ENCODE measurements at places on chromosomes 4 and X.

- no peak overlapping the region for H3K4me3 ChIP-seq
- no peaks in the 10 kb centered on the region for H3K4me1 ChIP-seq
- no peak overlapping the region for H3K27ac ChIP-seq
- DNase-seq, result no peak
- peaks cover 30% of the 10 kb centered on the region for H3K27me3 ChIP-seq
Measured at GRCh38 chr4:15084780-15085179, 82.5 kb downstream of the CPEB2 start.

DNA sequence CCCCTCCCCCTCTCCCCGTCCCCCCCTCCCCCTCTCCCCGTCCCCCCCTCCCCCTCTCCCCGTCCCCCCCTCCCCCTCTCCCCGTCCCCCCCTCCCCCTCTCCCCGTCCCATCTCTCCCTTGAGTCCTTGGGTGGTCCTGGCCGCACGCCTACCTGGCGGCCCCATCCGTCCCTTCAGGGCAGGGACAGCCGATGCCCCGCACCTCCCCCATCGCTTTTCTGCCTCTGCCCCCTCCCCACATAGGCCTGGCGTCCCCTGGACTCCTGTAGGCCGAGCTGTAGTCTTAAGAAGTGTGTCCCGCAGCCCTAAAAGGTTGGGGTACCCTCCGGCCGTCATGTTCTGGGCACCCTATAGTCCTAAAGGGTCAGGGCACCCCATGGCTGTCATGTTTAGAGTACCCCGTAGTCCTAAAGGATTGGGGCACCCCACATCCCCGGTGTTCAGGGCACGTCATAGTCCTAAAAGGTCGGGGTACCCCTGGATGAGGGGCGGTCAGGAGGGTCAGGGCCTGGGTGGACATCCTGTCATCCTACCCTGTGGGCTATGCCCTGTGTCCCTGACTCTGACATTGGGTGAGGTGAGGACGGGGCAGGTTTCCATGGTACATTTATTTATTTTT is 10.8 kb upstream of the GTPBP6 start:
- DNase-seq, result no peak
- H3K36me3 ChIP-seq, result no peaks in the 10 kb centered on the region
- H3K27ac ChIP-seq, result no peak overlapping the region
- H3K27me3 ChIP-seq, result no peaks in the 10 kb centered on the region
- H3K4me3 ChIP-seq, result peak overlapping the region; percentile 20

GRCh38 chr4:5824635-5825034 is 68.3 kb downstream of the CRMP1 start:
- H3K27ac ChIP-seq, result no peak overlapping the region
- H3K4me3 ChIP-seq, result no peak overlapping the region
- H3K27me3 ChIP-seq, result no peaks in the 10 kb centered on the region
- DNase-seq, result no peak
- peaks cover 6% of the 10 kb centered on the region for H3K4me1 ChIP-seq
- no peaks in the 10 kb centered on the region for H3K36me3 ChIP-seq

DNA sequence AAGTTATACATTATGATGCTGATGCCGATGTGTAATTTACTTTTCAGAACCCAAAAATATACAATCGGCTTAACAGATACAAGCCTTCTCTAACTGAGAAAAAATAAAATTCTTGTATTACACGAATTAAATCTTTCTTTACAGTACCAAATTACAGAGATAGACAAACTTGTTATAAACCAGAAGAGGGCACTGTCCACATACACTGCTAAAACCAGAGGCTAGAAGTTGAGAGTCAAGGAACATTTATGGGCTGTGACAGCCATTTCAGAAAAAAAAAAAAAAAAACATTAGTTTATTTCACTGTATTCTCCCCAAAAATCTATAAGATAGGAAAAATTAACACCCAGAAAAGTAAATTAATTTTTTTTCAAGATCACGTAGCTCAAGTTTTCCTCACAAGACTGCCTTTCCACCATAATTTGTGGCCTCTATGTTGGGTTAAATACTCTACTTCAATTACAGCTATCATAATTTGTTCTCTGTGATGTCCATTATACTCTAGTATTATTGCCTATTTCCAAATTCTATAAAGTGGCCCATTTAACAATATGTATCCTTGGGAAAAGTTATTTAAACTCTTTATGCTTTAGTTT is 12.0 kb downstream of the EREG start:
- H3K27ac ChIP-seq, result no peak overlapping the region
- H3K36me3 ChIP-seq, result no peaks in the 10 kb centered on the region
- no peaks in the 10 kb centered on the region for H3K4me1 ChIP-seq
- peaks cover 21% of the 10 kb centered on the region for H3K27me3 ChIP-seq

- H3K4me1 ChIP-seq, result peaks cover 23% of the 10 kb centered on the region
- no peak overlapping the region for H3K27ac ChIP-seq
- H3K27me3 ChIP-seq, result no peaks in the 10 kb centered on the region
- no peaks in the 10 kb centered on the region for H3K36me3 ChIP-seq
Measured at GRCh38 chr4:110088670-110089069, 109.7 kb downstream of the ELOVL6 start.

- peak overlapping the region; percentile 94 for H3K27ac ChIP-seq
- H3K4me3 ChIP-seq, result peak overlapping the region; percentile 97
- peaks cover 30% of the 10 kb centered on the region for H3K36me3 ChIP-seq
- peak; percentile 37 for DNase-seq
- no peaks in the 10 kb centered on the region for H3K27me3 ChIP-seq
Measured at GRCh38 chrX:119692191-119693039, 553 bp downstream of the SEPTIN6 start.

DNA sequence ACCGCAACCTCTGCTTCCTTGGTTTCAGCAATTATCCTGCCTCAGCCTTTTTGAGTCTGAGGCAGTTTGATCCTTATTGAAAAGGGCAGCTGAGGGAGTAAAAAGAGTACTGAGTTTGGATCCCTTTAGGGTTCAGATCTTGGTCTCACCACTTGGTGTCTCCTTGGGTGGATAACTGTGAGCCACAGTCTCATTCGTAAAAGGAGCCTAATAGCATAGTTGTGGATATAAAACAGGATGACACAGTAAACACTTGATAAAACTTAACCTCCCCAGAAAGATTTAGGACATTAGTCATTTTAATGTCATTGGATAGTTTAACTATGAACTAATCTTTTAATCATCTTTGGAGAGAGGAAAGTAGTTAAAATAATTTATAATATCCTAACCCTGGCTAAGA is 173.0 kb downstream of the ANK2 start:
- DNase-seq, result no peak
- H3K27me3 ChIP-seq, result no peaks in the 10 kb centered on the region
- H3K36me3 ChIP-seq, result no peaks in the 10 kb centered on the region
- H3K27ac ChIP-seq, result no peak overlapping the region

- no peaks in the 10 kb centered on the region for H3K4me1 ChIP-seq
- peaks cover 2% of the 10 kb centered on the region for H3K36me3 ChIP-seq
- peaks cover 25% of the 10 kb centered on the region for H3K27me3 ChIP-seq
- DNase-seq, result no peak
- H3K4me3 ChIP-seq, result no peak overlapping the region
Measured at GRCh38 chr4:154039435-154040343, 250.8 kb upstream of the SFRP2 start.

GRCh38 chr4:19213388-19213787 is 1038.3 kb upstream of the SLIT2 start:
- H3K36me3 ChIP-seq, result no peaks in the 10 kb centered on the region
- H3K27ac ChIP-seq, result no peak overlapping the region

DNA sequence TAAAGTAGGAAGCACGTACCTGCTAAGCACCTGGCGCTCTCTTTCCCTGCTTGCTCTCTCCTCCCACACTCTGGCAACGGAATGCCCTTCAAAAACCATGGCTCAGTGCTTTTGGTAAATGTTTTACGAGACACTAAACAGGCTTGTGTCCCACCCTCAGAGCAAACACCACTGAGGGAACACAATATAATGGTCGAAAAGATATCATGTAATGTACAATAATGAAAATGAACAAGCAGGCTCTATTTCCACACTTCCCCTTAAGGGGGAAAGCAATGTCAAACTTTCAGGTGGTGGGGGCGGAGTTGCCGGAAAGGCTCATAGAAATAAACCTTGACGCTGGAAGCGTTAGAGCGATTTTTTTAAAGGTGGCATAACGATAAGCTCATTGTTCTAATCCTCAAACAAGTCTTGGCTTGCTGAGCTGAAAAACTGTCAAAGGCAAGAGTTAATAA is 115.1 kb downstream of the RBM47 start:
- H3K4me3 ChIP-seq, result no peak overlapping the region
- H3K27me3 ChIP-seq, result no peaks in the 10 kb centered on the region
- H3K4me1 ChIP-seq, result no peaks in the 10 kb centered on the region
- peaks cover 2% of the 10 kb centered on the region for H3K36me3 ChIP-seq
- no peak overlapping the region for H3K27ac ChIP-seq
- DNase-seq, result no peak

All from central memory CD8-positive, alpha-beta T cell (primary cell).